Stimulated activated naive CD4-positive, alpha-beta T cell treated with Interleukin-2 at 50 U/mL for 16 hours (primary cell): ENCODE measurements at places on chromosomes 2 and 18.

- DNase-seq = no peak
Measured at GRCh38 chr2:200662727-200663126, 76.9 kb downstream of the AOX1 start.

DNA sequence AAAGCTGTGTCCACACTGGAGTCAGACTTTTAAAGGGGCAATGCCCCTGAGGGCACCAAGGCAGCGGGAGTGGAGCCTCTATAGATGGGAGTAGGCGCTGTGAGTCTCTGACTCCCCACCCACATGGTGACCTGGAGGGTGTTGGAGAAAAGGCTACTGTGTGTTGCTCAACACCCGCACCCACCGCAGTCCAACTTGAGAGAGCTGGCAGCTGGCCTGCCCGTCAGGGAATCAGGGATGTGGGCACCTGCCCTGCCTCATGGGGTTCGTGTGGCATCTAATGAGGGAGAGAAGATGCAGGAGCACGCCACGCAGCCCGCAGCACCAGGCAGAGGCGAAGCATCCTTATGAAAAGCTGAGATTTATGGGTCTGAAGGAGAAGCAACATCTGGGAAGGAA is 84.2 kb downstream of the KLHL29 start:
- DNase-seq = no peak

DNA sequence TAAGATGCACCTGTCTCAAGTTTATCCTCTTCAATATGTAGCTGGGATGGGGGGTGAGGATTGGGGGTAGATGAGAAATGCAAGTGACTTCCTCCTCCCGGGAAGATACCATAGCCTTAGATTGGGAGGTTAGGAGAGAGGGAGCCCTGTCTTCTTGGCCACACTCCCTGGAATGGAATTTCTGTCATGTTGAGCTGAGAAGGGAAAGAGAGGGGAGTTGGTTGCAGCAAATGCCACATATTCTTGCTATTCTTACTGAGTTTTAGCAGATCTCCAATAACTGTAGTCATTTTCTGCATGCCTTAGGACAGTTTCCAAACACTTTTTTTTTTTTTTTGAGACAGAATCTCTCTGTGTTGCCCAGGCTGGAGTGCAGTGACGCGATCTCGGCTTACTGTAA is 35.9 kb downstream of the TAF4B start:
- no peak for DNase-seq

- no peak for DNase-seq
Measured at GRCh38 chr2:113872201-113872600, 17.7 kb upstream of the ACTR3 start.
